ENCODE measurements at places on chromosomes 16 and 17. TPM values are rescaled to one million over a fixed set of nuclear protein-coding genes. Genes with fewer than 3 reads are reported as not detected.

- no peak for DNase-seq
These were observed 54.9 kb downstream of the IKZF3 start for GRCh38 chr17:39809221-39809620.

- DNase-seq, result no peak
These were observed 16.7 kb upstream of the ICAM2 start for GRCh38 chr17:64037180-64037579.

The ATP1B2 gene
- not detected for total RNA-seq

- DNase-seq, result no peak
These were observed 9.5 kb downstream of the CD300LB start for GRCh38 chr17:74521701-74522201.

DNA sequence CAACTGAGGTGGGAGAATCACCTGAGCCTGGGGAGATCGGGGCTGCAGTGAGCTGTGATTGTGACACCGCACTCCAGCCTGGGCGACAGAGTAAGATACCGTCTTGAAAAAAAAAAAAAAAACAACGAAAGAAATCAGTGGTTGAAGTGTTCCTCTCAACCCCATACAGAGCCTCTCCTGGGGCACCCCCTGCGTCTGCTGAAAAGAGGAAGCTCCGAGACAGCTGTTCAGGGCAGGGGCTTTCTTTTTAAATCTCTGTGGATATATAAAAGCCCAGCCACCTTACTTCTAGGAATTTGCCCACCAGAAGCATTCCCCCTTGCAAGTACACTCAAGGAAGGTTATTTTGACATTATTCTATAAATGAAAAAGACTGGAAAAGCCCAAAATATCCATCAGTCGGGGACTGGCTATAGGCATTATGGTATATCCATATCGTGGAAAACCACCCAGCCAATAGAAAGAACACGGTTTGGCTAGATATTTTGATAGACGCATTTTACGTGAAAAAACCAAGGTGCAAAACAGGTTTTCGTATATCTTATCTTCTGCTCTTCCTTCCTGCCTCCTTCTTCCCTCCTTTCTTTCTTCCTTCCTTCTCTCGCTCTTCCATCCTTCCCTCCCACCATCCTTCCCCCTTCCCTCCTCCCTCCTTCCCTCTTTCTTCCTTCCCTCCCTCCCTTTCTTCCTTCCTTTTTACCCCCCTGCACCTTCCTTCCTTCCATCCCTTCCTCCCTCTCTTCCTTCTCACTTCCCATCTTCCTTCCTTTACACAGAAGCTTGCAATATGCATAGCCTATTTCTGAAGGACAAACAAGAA lies 9.2 kb upstream of the CCL22 start:
- no peak for DNase-seq
